ENCODE measurements at places on chromosomes 12 and 14. TPM values are rescaled to one million over a fixed set of nuclear protein-coding genes. Genes with fewer than 3 reads are reported as not detected.

MMP17 gene
- total RNA-seq = 0.48 TPM

OR4M1 gene
- not detected for total RNA-seq

MYF5 gene
- total RNA-seq = not detected

SLC39A5 gene
- total RNA-seq = 0.80 TPM

RD3L gene
- total RNA-seq = not detected

Measured in activated CD4-positive, alpha-beta memory T cell treated with anti-CD3 and anti-CD28 coated beads, Interleukin-2, amount 10 ng/mL, durations not matched to agents 7 days and 5 days (primary cell).